ENCODE measurements at places on chromosomes 6 and 20.

GRCh38 chr20:61140576-61140975 is 111.5 kb upstream of the CDH4 start:
- H3K4me1 ChIP-seq: no peaks in the 10 kb centered on the region
- H3K4me3 ChIP-seq: no peak overlapping the region
- H3K27ac ChIP-seq: no peak overlapping the region
- no peaks in the 10 kb centered on the region for H3K36me3 ChIP-seq

DNA sequence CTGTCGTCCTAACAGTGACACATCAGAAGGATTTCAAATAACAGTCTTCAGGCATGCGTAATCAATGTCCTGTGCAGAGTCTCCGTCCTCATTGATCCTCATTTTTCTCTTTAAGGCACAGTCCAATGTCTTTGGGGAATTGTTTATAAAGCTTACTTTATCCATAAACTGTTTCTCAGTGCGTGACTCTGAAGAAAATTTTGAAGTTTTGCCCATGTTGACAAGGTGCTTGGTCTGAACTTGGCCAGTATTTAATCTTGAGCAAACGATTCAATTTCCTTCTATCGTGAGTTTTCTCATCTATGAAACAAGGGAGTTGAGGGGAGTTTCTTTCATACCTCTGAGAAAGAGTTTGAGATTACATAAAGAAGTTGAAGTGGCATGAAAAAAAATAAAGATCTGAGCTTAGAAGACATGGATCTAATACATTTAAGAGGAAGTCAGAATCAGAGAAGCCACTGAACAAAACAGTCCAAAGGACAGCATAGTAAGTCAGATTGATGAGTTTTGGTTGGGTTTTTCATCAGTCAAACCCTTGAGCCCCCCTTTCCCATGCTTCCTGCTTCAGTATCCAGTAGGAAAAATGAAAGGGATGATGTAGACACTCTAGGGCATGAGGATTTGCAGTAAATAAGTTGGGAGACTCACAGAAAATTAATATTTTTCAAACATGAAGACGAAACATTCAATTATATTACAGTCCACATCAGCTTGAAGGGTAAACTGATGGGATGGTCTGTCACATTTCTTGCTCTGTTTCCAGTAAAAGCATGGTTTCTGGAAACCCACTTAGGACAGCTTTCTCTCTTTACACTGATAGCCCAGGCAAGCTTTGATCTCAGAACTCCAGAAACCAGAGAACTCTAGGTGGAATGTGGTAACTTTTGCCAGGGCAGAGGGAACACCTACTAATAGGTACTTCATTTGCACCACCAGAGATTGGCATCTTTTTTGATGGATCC is 8.1 kb downstream of the EDN1 start:
- no peaks in the 10 kb centered on the region for H3K4me1 ChIP-seq
- H3K4me3 ChIP-seq: no peak overlapping the region
- peaks cover 14% of the 10 kb centered on the region for H3K27me3 ChIP-seq
- no peak for DNase-seq
- no peaks in the 10 kb centered on the region for H3K36me3 ChIP-seq
- H3K27ac ChIP-seq: no peak overlapping the region

- no peak overlapping the region for H3K27ac ChIP-seq
- no peaks in the 10 kb centered on the region for H3K36me3 ChIP-seq
- H3K27me3 ChIP-seq: peaks cover 4% of the 10 kb centered on the region
- peaks cover 14% of the 10 kb centered on the region for H3K4me1 ChIP-seq
- DNase-seq: no peak
Measured at GRCh38 chr6:111922454-111923297, 49.4 kb upstream of the FYN start.

- H3K4me1 ChIP-seq: no peaks in the 10 kb centered on the region
- H3K36me3 ChIP-seq: no peaks in the 10 kb centered on the region
- H3K4me3 ChIP-seq: no peak overlapping the region
- H3K27me3 ChIP-seq: peaks cover 9% of the 10 kb centered on the region
- no peak overlapping the region for H3K27ac ChIP-seq
Measured at GRCh38 chr6:15854826-15855710, 192.2 kb upstream of the DTNBP1 start.

GRCh38 chr6:75205776-75206575 is at the start of gene COL12A1:
Gene COL12A1 (minus strand): TSS chr6:75206053. CDS start chr6:75202792, 3,261 bp downstream.
- DNase-seq: no peak
- H3K4me1 ChIP-seq: peaks cover 64% of the 10 kb centered on the region
- peak within 1 kb of the TSS; percentile 69 for H3K4me3 ChIP-seq
- peak within 1 kb of the TSS; percentile 52 for H3K27ac ChIP-seq

DNA sequence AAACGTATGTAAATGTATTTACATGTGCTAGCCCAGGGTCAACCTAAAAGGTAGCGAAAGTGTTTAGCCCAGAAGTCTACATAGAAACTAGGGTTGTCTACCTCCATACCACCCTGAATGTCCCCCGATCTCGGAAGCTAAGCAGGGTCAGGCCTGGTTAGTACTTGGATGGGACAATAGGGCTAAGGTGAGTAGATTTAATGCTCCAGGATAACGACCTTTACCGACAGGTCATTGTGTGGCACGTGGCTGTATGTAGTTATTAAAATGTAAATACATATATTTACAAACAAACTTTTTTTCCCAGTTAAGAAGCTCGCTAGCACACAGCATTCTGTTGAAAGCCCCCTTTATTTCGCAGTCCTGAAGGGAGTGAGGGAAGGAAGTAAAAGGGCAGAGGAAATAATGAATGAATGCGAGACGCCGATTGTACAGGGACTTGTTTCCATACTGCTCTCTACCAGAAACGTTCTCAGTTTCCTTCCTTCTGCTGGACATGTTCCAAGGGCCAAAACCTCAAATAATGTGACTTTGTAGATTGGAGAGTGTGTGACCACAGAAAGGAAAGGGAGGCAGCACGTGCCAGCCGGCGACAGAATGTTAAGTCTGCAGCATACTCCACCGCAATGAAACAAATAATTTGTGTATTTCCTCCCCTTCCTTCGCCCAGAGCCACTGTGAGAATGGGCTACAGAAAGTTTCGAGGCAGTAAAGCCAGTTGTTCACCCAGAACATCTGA is 612 bp downstream of the ADAT2 start:
- H3K4me1 ChIP-seq: peaks cover 49% of the 10 kb centered on the region
- no peaks in the 10 kb centered on the region for H3K27me3 ChIP-seq
- peak overlapping the region; percentile 99 for H3K27ac ChIP-seq
- peak; percentile 24 for DNase-seq
- peak overlapping the region; percentile 98 for H3K4me3 ChIP-seq

GRCh38 chr6:139427199-139427598 is 52.8 kb upstream of the CITED2 start:
- peaks cover 16% of the 10 kb centered on the region for H3K27me3 ChIP-seq
- no peak overlapping the region for H3K27ac ChIP-seq
- no peaks in the 10 kb centered on the region for H3K4me1 ChIP-seq
- no peak for DNase-seq
- H3K4me3 ChIP-seq: no peak overlapping the region

DNA sequence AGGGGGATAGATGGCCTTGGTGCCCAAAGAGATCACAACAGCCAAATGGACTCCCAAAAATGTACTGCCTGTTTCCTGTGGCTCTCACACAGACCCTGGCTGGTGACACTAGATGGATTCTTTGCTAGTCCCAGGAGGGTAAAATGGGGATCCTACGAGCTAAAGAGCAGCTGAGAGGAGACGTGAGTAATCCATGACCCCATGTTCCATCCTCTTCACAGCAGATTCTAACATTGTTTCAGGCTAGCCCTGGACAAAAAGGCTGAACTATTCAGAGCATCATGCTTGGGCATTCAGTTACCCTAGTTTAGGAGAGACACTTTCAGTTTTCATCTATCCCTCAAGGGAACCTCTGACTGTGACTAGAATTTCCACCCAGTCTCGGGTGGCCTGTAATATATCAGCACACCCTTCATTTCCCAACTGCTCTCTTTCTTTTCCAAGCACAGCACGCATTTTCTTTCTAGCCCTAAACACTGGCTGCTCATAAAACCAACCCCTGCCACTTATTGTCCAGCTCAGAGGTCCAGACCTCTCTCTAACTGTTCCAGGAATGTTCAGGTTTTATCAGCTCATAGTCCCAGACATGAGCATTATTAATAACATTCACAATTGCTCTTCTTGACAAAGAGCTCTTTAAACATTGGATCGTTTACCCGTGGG is 48.5 kb downstream of the SLC22A1 start:
- peaks cover 10% of the 10 kb centered on the region for H3K27me3 ChIP-seq
- DNase-seq: no peak
- no peaks in the 10 kb centered on the region for H3K36me3 ChIP-seq
- no peak overlapping the region for H3K27ac ChIP-seq
- no peak overlapping the region for H3K4me3 ChIP-seq
- no peaks in the 10 kb centered on the region for H3K4me1 ChIP-seq

- H3K4me1 ChIP-seq: peaks cover 22% of the 10 kb centered on the region
- H3K4me3 ChIP-seq: no peak overlapping the region
- peaks cover 4% of the 10 kb centered on the region for H3K36me3 ChIP-seq
- no peak overlapping the region for H3K27ac ChIP-seq
- H3K27me3 ChIP-seq: peaks cover 13% of the 10 kb centered on the region
- DNase-seq: no peak
Measured at GRCh38 chr6:108588586-108588985, 27.9 kb downstream of the FOXO3 start.

DNA sequence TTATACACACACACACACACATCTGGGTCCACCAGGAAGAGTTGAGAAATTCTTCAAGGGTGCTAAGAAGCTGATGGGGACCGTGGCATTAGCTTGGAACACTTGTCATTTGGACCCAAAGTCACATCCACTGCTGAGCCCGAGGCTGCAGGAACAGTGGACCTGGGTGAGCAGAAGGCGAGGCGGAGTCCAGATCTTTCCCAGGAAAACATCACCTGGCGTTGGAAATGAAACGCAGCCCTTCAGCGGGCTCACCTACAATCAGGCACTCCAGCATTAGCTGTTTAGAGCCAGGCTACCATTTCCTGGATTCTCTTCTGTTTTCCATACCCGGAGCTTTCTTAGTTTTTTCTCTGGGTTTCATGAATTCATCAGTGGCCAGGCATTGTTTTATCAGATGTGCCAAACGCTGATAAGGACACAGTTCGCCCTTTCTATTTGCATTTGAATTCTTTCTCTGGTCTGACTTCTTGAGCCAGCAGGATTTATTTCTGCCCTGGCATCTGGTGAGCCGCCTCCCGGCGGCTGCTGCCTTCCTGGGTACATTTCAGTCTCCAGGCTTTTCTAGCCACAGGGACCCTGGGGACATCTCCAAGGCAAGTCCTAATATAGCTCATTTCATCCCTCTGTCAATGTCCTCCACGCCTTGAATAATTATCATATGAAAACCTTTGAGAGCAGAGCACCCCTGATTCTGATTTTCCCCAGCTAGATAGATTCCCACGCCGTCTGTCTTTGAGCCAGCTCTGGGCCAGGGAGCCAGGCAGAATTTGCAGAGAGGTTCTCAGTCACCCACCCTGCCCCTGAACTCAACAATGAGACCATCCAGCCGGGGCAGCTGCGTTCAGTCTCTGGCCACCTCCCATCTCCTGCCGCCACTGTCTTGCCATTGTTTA is 170.9 kb downstream of the TTLL2 start:
- no peak overlapping the region for H3K27ac ChIP-seq
- H3K36me3 ChIP-seq: no peaks in the 10 kb centered on the region
- DNase-seq: no peak
- H3K27me3 ChIP-seq: peaks cover 4% of the 10 kb centered on the region
- H3K4me3 ChIP-seq: no peak overlapping the region

- DNase-seq: no peak
- H3K36me3 ChIP-seq: peaks cover 16% of the 10 kb centered on the region
- peak overlapping the region; percentile 23 for H3K27ac ChIP-seq
- no peaks in the 10 kb centered on the region for H3K27me3 ChIP-seq
- no peak overlapping the region for H3K4me3 ChIP-seq
- peaks cover 45% of the 10 kb centered on the region for H3K4me1 ChIP-seq
Measured at GRCh38 chr6:158059108-158059507, 77.4 kb downstream of the SYNJ2 start.

DNA sequence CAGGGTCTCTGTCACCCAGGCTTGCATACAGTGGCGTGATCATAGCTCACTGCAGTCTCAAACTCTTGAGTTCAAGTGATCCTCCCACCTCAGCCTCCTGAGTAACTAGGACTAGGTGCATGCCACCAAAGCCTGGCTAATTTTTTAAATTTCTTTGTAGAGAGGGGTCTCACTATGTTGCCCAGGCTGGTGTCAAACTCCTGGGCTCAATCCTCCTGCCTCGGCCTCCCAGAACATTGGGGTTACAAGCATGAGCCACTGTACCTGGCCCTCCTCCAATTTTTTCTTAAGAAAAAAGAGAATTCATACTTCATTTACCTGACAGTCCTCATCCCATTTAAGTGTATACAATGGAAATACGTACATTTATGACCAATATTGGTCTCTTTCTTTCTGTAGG is 37.9 kb downstream of the E2F3 start:
- no peak overlapping the region for H3K4me3 ChIP-seq
- peaks cover 10% of the 10 kb centered on the region for H3K4me1 ChIP-seq
- DNase-seq: no peak

DNA sequence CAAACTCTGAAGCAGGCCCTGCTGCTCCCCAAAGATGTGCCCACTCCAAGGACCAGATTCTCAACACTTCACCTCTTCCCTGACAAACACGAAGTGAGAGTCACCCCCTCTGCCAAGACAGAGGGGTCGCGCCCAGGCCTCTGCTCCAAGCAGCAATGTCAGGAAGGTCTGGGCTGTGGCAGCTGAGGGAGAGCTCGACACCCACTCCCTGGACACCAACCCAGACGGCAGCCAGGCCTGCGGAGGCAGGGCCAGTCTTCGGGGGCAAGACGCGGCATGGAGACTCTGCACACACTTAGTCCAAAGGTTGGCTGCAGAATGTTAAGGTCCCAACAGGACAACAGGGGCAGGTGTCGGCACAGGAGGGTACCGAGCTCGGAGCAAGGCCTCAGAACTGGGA is 144.2 kb downstream of the DLL1 start:
- H3K27ac ChIP-seq: peak overlapping the region; percentile 40
- H3K4me1 ChIP-seq: peaks cover 17% of the 10 kb centered on the region
- DNase-seq: no peak
- no peaks in the 10 kb centered on the region for H3K36me3 ChIP-seq

- H3K4me1 ChIP-seq: peaks cover 64% of the 10 kb centered on the region
- peak overlapping the region; percentile 42 for H3K27ac ChIP-seq
- peak; percentile 27 for DNase-seq
- peak overlapping the region; percentile 11 for H3K4me3 ChIP-seq
Measured at GRCh38 chr6:90175627-90176538, 120.8 kb downstream of the BACH2 start.

DNA sequence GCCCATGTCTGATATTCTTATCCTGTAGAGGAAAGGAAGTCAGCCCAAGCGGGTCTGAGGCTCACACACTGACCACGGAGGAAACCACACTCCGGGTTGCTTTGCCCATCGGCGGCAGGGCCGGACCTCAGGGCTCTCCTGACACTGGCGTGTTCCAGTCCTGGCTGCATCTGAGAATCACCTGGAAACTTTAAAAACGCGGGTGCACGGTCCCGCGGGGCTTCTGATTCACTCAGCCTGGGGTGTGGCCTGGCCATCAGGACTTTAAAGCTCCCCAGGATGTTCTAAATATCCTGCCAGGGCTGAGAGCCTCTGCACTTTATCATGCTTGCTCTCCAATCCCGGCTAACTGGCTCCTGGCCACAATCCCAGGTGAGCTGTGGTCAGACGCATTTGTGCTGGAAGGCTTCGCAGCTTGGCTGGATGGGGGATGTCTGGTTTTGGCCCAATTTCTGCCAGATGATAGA is 47.7 kb upstream of the DACT2 start:
- no peak overlapping the region for H3K4me3 ChIP-seq
- peaks cover 5% of the 10 kb centered on the region for H3K27me3 ChIP-seq
- H3K36me3 ChIP-seq: no peaks in the 10 kb centered on the region
- H3K4me1 ChIP-seq: no peaks in the 10 kb centered on the region
- no peak for DNase-seq

All from activated T-helper 1 cell treated with anti-CD3 and anti-CD28 coated beads, Interleukin-12 subunit alpha, Interleukin-12 subunit beta, Interleukin-2, Interleukin-4 antibody, amounts not matched to agents 30 ng/mL and 10 ng/mL and 1 ng/mL, durations not matched to agents 14 hours and 24 hours and 36 hours (primary cell).